CD4-positive, alpha-beta T cell (primary cell): ENCODE measurements at places on chromosomes 2 and 18.

DNA sequence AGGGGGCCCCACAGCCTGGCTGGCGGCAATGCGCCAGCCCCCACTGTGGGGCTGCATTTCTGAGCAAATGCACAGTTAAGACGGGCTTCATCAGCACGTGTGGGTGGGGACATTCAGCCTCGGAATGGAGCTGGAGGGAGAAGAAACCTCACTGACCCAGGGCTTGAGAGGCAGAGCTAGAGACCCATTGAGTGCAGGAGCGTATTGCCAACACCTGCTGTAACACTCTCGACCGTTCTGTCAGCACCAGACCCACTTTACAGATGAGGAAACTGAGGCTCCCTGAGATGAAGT lies 200.9 kb upstream of the RAB6C start:
- DNase-seq, result no peak

GRCh38 chr2:439556-440402 lies 151.9 kb upstream of the ALKAL2 start:
- DNase-seq, result no peak

DNA sequence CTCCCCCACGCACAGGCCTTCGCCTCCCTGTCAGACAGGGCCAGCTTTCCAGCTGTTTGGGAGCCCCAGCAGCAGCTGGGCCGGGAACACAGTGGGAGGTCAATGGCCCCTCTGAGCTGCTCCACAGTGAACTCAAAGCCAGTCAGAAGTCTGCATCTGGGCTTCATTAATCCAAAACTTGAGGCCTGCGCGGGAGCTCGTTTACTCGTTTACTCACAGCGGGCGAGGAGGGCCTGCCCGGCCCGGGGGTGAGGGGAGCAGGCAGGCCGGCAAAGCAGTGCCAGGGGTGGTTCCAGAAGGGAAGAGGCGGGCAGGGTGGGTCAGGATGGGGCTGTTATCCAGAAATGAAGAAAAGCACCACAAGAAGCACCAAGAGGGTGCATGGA lies 36.8 kb upstream of the SEMA4C start:
- DNase-seq, result no peak

DNA sequence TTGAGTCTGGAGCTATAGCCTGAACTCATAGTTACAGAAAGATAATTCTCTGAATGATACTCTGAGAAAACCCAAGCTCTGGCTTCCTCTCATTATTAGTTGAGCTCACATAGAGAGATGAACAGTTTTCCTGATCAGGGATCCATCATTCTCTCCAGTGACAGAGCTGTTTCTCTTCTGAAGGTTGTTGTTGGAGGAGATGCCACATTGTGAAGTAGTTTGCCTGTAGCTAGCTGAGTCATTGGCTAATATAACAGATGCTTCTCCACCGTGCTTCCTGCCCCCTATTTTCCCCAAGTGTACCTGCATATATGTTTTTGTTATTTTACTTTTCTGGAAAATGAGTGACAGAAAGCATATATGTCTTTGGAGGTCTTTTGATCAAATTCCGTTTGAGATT lies 64.6 kb downstream of the OSBPL6 start:
- DNase-seq, result no peak
